ENCODE measurements at places on chromosomes 12 and 14. TPM values are rescaled to one million over a fixed set of nuclear protein-coding genes. Genes with fewer than 3 reads are reported as not detected.

Gene KHNYN
- 74.9 TPM for total RNA-seq

Gene SRSF5
- 191 TPM for total RNA-seq

Gene HOXC13
- not detected for total RNA-seq

Gene DIO2
- under 0.01 TPM for total RNA-seq

Gene EEF1AKMT3
- 8.9 TPM for total RNA-seq

Gene SLC5A8
- not detected for total RNA-seq

Gene SYCP3
- total RNA-seq: 0.27 TPM

Gene AQP6
- total RNA-seq: under 0.01 TPM

Gene NEUROD4
- total RNA-seq: not detected

Gene RBP5
- under 0.01 TPM for total RNA-seq

Gene FOXG1
- total RNA-seq: not detected

Gene HDAC7
- total RNA-seq: 92.1 TPM

Gene PPM1H
- 15.1 TPM for total RNA-seq

Gene DHRS2
- total RNA-seq: under 0.01 TPM

Gene RBMS2
- total RNA-seq: 7.5 TPM

Gene GPR65
- total RNA-seq: 0.27 TPM

Measured in hematopoietic multipotent progenitor cell (in vitro differentiated cells).